ENCODE measurements at places on chromosomes 3 and 15. TPM values are rescaled to one million over a fixed set of nuclear protein-coding genes. Genes with fewer than 3 reads are reported as not detected.

- DNase-seq, result no peak
- H3K27ac ChIP-seq, result no peak overlapping the region
- no peaks in the 10 kb centered on the region for H3K27me3 ChIP-seq
- peaks cover 13% of the 10 kb centered on the region for H3K4me1 ChIP-seq
- no peak overlapping the region for H3K4me3 ChIP-seq
These were observed 57.7 kb upstream of the CTNNB1 start for GRCh38 chr3:41141433-41142167.

- H3K4me1 ChIP-seq, result peaks cover 6% of the 10 kb centered on the region
- peak; percentile 23 for DNase-seq
- no peak overlapping the region for H3K27ac ChIP-seq
- peaks cover 6% of the 10 kb centered on the region for H3K27me3 ChIP-seq
- H3K36me3 ChIP-seq, result no peaks in the 10 kb centered on the region
These were observed 169.1 kb downstream of the TPRG1 start for GRCh38 chr3:189340680-189341460.

DNA sequence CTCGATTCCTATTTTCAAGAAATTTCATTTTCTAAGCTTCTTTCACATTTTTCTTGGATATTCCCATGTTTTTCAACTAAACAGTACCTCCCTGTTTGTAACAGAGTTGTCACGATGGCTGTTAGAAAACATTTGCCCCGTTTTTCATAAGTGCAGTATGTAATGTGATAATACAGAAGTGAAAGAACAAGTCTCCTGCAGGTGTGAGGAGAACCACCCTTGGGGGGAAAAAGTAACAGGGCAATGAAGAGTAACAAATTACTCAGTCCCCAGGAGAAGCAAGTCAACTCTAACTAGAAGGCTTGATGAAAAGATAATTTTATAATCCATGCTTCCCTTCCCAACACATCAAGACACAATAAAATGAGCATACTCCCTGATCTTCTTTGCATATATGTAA lies 493.3 kb downstream of the FOXP1 start:
- H3K27me3 ChIP-seq, result no peaks in the 10 kb centered on the region
- DNase-seq, result no peak
- no peak overlapping the region for H3K4me3 ChIP-seq
- no peaks in the 10 kb centered on the region for H3K36me3 ChIP-seq
- H3K4me1 ChIP-seq, result no peaks in the 10 kb centered on the region

Gene THPO
- total RNA-seq, result not detected

Gene PRSS50
- not detected for total RNA-seq

Gene MLF1
- 43.7 TPM for total RNA-seq

Measured in HCT116 (cell line).